WTC11 (cell line): ENCODE measurements at places on chromosomes 7 and 10.

- no peaks in the 10 kb centered on the region for H3K36me3 ChIP-seq
- DNase-seq: no peak
- H3K4me1 ChIP-seq: no peaks in the 10 kb centered on the region
- H3K4me3 ChIP-seq: no peak overlapping the region
- H3K27me3 ChIP-seq: no peaks in the 10 kb centered on the region
Observed at GRCh38 chr7:46932676-46933424, 649.1 kb downstream of the TNS3 start.

DNA sequence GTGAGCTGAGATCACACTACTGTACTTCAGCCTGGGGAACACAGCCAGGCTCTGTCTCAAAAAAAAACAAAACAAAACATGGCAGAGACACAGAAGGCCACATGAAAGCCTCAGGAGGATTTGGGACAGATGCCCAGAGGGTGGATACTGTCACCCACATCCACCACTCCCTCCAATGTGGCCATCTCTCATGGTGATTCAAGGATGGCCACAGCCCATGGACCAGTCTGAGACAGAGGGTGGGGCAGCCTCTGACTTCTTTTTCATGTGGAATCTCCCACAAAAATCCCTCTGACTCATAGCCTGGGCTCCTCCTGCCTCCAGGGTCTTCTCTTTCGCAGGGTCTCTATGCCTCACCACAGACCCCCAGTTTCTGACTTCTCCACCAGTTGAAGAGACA is 59.0 kb upstream of the GTF2I start:
- peaks cover 26% of the 10 kb centered on the region for H3K36me3 ChIP-seq
- no peak overlapping the region for H3K4me3 ChIP-seq
- no peak for DNase-seq
- no peaks in the 10 kb centered on the region for H3K4me1 ChIP-seq

DNA sequence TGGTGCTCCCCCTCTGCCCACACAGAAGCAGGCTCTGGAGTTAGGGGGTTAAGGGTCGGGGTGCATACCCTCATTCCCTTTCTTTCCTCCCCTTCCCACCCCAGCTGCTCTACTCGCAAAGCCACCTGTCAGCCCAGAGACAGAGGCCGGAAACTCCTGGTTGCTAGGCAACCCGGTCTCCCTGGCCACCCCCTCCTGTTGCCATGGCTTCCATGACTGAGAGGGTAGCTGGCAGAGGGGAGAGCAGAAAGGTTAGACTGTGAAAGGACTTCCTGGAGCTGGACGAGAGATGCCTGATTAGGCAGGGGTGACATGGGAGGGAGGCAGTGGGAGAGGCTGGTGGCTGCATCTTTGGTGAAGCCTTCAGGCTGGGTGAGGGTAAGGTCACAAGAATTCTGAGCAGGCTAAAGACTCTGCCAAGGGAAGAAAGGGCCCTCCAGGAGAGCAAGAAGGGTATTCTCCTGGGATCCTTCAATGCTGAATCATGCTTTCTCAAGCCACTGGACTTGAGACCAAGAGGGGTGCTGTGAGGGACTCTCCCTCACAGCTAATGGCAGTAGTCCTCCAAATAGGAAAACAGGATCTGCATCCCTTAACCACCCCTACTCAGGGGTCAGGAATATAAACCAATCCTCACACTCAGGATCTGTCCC is 5.4 kb downstream of the PSD start:
- H3K27me3 ChIP-seq: peaks cover 47% of the 10 kb centered on the region
- H3K36me3 ChIP-seq: no peaks in the 10 kb centered on the region
- peak; percentile 64 for DNase-seq
- no peak overlapping the region for H3K4me3 ChIP-seq

GRCh38 chr7:24057243-24057642 is 226.7 kb upstream of the NPY start:
- H3K27me3 ChIP-seq: peaks cover 4% of the 10 kb centered on the region; the same call in 1 of the 2 replicates
- no peaks in the 10 kb centered on the region for H3K36me3 ChIP-seq
- no peak overlapping the region for H3K4me3 ChIP-seq
- no peak for DNase-seq
- H3K27ac ChIP-seq: no peak overlapping the region
- H3K4me1 ChIP-seq: peaks cover 19% of the 10 kb centered on the region
